ENCODE measurements at places on chromosomes 3 and 15. TPM values are rescaled to one million over a fixed set of nuclear protein-coding genes. Genes with fewer than 3 reads are reported as not detected.
A peak's percentile ranks its signal among the peaks of the same experiment; 100 is the strongest.

DNA sequence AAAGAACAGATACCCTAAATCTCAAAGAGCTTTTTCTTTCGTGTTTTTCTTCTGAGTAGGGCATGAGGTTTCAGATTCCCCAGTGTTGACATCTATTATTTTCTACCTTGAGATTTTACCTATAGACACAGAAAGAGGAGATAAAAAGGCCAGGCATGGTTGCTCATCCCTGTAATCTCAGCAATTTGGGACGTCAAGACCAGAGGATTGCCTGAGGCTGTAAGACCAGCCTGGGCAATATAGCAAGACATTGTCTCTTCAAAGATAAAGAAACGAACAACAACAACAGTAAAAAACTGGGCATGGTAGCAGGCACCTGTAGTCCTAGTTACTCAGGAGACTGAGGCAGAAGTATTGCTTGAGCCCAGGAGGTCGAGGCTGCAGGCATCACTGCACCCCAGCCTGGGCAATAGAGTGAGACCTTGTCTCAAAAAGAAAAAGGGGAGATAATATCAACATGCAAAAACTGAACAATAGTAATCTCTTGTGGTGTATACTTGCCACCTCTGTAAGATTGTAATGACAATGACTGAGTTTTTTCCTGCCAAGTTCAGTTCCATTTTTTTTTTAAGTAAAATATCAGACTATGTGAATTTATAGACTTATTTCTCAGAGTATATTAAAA, 71.3 kb downstream of the MBNL1 start:
- DNase-seq, result no peak

DNA sequence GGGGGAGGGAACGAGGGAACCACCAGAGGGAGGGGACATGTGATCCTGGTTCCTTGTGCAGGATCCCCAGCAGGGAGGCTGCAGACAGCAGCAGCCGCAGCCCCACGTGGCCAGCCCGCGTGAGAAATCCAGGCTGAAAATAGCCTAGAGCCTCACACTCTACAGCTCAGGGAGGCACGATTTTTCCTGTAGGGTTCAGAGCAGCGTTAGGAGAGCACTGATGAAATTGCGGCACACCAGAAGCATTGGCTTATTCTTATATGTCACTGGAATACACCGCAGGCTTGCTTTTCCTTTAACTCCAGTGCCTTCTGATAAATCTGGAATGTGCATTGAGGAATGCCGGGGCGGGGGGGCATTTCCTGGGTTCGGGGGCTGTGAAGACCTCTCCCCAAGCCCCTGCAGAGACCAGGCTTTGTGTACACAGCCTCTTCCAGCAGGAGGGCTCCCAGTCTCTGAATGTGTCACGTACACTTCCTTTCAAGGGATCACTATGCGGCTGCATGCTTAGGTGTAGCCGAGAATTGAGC, 193.0 kb downstream of the ATP10A start:
- no peak for DNase-seq

Gene CCDC39
- total RNA-seq, result not detected

Gene CRELD1
- total RNA-seq, result 16.0 TPM

DNA sequence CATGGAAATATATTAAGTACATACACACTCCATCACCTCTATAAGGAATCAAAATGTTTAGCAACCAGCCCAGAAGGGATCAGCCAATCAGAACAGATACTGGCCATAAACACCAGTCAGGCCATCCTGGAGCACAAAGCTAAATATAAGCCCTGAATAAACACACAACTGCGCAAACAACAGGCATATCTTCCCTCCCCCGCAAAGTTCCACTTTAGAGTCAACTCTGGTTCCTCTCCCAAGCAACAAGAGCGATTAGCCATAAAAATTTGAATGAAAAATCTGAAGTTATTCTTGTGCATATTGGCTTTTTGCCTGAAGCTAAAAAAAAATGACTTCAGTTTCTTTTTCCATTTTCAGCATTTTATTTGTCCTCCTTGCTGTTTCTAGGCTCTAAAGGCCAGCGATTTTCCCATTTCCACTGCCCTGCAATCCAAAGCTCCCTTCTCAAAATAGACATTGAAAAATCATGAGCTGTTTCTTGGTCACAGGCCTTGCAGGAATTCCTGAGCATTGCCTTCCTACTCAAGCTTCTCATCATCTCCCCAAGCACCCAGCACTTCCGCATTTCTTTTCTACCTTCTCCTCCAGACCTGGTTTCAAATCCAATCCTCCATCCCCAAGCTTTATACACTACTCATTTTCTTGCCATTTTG, 247.9 kb downstream of the ZMAT3 start:
- no peak for DNase-seq

DNA sequence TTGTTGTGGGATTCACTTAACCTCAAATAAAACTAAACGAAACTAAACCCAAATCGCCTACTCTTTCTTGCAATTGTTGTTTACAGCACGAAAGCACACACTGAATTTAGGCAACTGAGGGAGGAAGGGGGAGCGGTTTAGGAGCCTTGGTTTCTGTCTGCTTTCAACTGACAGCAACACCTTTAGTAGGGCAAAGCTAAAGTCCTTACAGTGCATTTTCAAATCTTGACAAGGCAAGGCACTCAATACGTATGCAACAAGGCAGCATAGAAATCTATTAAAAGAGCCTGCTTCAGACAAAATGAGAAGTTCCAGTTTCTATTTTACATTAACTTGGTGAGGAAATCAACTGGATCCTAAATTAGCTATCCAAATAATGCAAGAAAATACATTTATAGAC, 174.6 kb downstream of the CHST2 start:
- peak; percentile 29 for DNase-seq
